Fibroblast of the conjunctiva (primary cell): ENCODE measurements at places on chromosomes 5 and 9.
A peak's percentile ranks its signal among the peaks of the same experiment; 100 is the strongest.

DNA sequence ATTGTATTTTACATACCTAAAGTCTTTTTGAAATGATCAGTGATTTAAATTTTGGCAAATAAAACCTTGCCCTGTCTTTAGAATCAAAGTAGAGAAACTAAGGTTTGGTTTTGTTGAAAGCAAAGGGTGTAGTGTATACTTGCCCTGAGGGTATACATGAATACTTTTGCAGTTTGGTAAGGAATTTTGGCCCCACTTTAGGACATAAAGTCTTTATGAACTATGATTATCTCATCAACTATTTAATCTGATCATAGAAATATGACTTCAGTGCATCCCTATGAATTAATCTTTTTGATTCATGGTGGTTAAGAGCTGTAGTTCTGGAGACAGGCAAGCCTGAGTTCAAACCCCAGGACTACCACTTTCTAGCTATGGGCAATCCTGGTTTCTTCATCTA lies 17.7 kb downstream of the RAD1 start:
- DNase-seq: no peak

DNA sequence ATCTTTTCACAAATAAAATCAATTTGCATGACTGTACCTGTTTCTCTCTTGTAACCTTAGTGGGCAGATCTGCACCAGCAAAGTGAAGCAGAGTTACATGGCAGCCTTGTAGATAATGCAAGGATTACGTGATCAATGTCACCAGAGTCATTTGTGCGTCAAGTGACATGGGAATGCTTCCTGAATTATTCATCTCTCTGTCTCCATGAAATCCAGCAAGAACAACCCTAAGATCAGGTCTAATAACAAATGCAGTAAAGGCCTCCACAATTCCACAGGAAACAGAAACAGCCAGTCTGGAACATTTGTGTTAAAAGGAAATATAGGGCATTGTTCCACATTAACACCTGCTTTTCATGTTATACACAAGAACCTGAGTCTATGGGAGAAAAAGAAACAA lies 7.8 kb downstream of the GZMA start:
- no peak for DNase-seq

DNA sequence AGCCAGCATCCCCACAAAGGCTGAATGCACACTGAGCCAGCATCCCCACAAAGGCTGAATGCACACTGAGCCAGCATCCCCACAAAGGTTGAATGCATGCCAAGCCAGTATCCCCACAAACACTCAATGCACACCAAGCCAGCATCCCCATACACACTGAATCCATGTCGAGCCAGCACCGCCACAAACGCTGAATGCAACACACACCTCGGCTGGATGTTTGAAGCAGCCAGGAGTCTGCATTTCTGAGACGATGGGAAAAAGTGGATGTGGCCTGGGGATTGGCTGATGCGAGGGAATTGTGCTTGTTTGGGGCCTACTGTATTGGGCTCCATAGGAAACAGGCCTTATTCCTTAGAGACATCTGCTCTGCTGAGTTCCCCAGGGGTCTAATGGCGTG lies 30.9 kb upstream of the CEP72 start:
- DNase-seq: no peak

DNA sequence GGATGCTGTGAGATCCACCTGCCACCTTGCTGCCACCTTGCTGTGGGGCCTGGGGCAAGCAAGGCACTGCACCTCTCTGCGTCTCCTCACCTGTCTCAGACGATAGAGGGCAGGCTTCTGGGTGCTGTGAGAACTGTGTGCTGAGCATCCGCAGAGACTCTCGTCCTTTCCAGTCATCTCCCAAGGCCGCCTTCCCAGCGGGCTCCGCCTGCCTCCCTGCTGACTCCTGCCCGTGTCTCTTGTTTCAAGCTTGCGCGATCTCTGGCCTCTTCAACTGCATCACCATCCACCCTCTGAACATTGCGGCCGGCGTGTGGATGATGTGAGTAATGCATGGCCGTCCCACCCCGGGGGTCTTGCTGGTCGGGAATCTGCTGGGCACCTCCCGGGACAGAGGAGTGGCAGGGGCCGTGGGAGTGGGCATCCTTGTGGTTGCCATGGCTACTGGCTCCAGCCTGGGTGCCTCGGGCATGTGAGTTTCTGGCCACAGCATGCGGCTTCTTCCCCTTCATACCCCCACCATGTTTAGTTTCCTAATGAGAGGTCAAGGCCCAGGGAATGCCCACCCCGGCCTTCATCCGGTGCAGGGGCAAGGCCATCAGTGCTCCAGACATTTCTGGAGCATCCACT lies 3.6 kb downstream of the CACFD1 start:
- DNase-seq: no peak

DNA sequence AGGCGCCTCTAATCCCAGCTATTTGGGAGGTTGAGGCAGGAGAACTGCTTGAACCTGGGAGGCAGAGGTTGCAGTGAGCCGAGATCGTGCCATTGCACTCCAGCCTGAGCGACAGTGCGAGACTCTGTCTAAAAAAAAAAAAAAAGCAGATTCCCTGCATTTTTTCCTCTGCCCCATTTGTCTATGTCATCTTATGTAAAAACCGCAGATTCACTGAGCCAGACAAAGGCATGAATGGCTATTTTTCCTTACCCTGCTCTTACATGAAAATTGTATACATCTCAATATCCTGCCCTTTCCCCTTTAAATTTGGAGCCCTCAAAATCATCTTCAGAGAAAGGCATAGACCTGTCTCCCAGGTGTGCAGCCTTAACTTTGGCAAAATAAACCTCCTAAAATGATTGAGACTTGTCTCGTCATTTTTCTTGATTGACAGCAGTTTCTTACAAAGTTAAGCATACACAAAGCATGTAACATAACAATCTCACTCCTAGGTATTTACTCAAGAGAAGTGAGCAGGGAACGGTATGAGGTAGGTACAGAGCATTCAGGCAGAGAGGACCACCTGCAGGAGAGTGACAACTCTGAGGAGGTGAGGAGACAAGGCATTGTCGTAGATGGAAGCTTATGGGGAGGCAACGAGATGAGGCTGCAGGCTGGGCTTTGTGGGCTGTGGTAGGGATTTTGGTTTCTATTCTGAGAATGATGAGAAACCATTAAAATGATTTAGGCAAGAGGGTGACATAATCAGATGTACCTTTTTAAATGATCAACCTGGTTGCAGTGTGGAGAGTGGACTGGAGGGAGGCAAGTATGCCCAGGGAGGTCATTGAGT lies 65.7 kb upstream of the IL6ST start:
- no peak for DNase-seq

DNA sequence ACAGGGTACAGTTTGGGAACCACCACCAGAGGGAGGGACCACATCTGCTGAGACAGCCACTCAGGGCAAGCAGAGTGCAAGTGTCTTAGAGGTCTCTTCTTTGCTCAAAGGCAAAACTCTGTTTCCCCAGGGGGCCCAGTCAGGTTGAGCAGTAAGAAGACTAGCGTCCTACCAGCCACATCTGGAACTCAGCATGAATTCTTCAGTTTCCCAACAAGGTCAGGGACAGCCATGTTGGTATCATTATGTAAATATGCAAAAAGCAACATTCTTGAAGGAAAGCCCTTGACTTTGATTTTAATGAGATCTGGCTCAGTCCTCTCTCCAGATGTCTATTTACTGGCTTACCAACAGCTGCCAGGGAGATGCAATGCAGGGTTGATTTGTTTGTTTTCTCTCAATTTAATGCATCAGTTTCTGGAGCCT lies 46.7 kb downstream of the TGFBI start:
- no peak for DNase-seq

DNA sequence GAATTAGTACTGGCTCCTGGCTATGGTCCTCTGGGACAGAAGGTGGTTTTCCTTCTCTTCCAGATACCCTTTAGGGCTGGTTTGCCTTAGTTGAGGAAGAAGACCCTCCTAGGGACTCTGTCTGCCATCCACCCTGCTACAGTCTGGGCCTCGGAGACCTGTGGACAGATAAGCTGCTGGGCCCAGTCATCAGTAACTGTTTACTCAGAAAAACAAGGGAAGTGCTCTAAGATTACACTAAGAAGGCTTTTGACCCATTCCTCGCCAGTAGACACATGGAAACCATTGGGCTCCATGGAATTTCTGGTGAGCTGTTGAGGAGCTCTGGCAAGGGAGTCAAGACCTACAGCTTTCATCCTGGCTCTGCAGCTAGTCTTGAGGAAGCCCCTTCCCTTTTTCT lies 31.2 kb downstream of the LARP1 start:
- no peak for DNase-seq

- DNase-seq: no peak
Observed at GRCh38 chr9:95511952-95512708, 4.6 kb downstream of the PTCH1 start.

- no peak for DNase-seq
Observed at GRCh38 chr5:31934156-31934555, 240.0 kb downstream of the GOLPH3 start.

DNA sequence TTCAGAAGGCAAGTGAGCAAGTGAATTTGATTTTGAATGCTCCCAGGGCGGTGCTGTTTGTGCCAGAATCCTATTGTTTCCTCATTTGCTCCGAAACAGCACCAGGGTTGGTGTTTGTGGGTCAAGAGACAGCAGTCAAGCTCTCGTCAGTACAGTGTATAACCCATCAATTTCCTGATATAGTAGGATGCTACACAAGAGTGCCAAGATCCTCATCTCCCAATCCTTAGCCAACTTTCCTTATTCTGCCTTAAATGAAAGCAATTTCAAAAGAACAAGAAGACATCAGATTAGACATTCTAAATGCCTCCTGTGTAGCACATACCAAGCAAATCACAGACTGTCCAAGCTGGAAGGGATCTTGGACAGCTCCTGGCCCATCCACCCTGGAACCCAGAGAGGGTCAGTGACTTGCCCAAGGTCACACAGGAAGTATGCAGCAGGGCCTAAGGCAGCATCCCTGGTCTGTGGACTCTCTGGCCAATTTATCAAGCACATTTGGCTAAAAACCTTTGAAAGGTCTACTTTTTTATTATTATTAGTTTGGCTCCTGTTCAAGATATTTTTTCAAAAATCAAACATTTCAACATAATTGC lies 4.5 kb downstream of the WHRN start:
- no peak for DNase-seq

DNA sequence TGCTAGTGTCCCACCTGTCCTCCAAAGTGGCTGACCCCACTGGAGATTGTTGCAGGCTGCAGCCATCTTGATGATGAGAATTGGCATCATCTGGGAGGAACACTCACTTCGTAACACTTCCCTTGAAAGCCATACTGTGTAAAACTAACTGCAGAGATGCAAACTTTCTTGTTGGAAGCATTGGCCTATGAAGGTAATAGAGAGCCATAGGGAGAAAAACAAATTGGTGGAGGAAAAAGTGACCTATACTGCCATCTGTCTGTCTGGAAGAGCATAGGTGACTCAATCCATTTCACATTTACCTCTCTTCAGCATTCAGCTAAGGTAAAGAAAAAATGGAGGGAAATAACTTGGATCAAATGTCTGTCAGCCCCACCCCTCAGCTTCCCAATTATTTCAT lies 473.4 kb downstream of the NTRK2 start:
- no peak for DNase-seq

GRCh38 chr9:27600256-27600655 lies 27.0 kb upstream of the C9orf72 start:
- no peak for DNase-seq

- no peak for DNase-seq
Observed at GRCh38 chr9:36153746-36154145, 15.4 kb upstream of the CCIN start.

- no peak for DNase-seq
Observed at GRCh38 chr9:93061260-93061751, 2.8 kb downstream of the SUSD3 start.

- no peak for DNase-seq
Observed at GRCh38 chr5:59543821-59544442, 349.6 kb downstream of the PDE4D start.

GRCh38 chr5:159331093-159331973 lies 1.0 kb upstream of the IL12B start:
- DNase-seq: peak; percentile 35

DNA sequence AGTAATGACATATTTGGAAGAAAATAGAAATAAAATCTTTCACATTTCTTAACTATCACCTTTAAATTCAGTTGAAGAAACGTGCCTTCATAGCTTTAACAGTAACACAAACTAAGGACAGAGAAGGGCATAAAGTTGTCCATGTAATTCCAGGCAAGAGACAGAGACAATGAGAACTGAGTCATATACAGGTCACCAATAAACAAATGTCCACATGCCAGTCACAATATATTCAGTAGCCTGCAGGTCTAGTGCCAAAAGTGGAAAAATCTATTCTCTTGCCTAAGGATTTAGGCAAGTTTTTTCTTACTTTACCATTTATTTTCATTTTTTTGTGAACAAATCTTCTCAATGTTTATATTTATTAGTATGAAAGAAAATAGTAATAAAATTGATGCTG lies 1711.5 kb upstream of the NUDT12 start:
- DNase-seq: no peak

- DNase-seq: no peak
Observed at GRCh38 chr5:161847447-161847846, 473 bp upstream of the GABRA1 start.

DNA sequence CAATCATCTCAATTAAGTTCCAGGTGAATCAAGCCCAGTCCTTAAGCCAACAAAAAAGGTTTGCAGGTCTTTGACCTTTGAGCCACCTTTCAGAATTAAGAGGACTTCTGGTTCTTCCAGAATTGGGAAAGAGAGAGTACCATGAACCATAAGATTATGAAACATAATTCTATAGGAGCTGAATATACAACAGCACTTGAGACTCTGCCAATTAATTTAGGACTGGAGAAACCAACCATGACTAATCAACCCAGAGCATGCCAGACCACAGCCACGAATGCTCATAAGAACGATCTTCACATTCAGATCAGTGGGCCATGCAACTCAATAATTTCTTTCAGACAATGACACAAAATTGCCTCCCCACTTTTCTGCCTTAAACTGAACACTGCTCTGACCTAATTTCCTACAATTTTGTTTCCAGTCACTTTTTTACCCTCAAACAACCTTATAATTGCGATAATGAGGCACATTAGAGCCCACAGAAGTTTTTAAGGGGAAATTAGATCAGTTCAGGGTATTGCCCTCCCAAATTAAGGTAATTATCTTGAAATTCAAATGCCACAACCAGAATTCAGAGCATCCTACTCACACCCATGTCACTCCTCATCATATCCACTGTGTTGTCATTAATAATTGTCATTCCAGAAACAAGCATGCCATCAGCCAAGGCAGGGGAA lies 213.4 kb downstream of the ATPSCKMT start:
- DNase-seq: peak; percentile 6

- DNase-seq: no peak
Observed at GRCh38 chr9:36956908-36957307, 77.2 kb downstream of the PAX5 start.

GRCh38 chr5:17184588-17184987 lies 32.8 kb upstream of the BASP1 start:
- DNase-seq: no peak

- no peak for DNase-seq
Observed at GRCh38 chr5:129977810-129978209, 73.5 kb downstream of the CHSY3 start.

DNA sequence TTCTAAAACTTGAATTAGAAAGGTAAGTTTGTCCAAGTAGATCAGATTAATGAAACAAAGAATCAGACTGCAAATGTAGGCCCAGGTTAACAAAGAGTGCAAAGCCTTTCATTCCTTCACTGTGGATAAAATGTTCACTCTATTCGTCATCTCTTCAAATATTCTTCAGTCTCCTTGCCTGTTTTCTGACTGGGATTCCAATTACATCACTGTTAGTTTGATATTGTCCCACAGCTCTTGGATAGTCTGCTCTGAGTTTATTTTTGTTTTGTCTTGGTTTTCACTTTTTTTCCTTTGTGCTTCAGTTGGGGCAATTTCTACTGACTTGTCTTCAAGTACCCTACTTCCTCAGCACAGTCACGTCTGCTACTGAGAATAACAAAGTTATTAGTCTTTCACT lies 38.5 kb upstream of the GZMA start:
- no peak for DNase-seq
